ENCODE measurements at places on chromosomes 13 and 19.
A peak's percentile ranks its signal among the peaks of the same experiment; 100 is the strongest.

DNA sequence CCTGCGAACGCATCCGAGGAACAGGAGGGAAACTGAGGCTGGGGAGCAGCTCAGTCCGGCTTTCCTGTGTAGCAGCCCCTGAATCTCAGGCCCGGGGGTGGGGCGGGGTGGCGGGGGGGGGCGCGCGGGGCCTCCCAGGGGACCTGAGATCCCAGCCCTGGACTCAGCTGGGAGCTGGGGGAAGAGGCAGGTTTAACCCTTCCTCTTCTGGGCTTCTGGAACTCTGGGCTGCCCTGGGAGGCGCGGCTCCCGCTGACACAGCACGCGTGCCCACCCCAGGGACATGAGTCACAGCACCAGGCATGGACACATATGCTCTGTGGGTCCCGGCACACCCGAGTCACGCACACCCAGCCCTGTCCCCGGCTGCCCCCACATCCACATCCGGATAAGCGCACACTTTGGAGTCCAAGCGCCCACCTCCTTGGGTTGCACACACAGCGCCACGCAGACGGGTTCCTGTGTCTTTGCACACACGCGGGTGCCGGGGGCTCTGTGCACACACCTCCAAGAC lies 3.5 kb upstream of the CIRBP start:
- DNase-seq, result peak; percentile 63

- DNase-seq, result no peak
These were observed 147.5 kb downstream of the USP12 start for GRCh38 chr13:27024074-27024461.

- DNase-seq, result no peak
These were observed 12.9 kb upstream of the CCNE1 start for GRCh38 chr19:29798774-29799497.

GRCh38 chr19:20279516-20279915 lies 112.5 kb downstream of the ZNF486 start:
- DNase-seq, result no peak

GRCh38 chr13:42660333-42660965 lies 86.5 kb downstream of the TNFSF11 start:
- no peak for DNase-seq

- DNase-seq, result no peak
These were observed 165.9 kb downstream of the NDFIP2 start for GRCh38 chr13:79646880-79647279.

GRCh38 chr13:63337921-63338320 lies 1922.3 kb upstream of the PCDH20 start:
- no peak for DNase-seq

- peak; percentile 38 for DNase-seq
These were observed 699 bp downstream of the PTOV1 start for GRCh38 chr19:49851456-49852259.

DNA sequence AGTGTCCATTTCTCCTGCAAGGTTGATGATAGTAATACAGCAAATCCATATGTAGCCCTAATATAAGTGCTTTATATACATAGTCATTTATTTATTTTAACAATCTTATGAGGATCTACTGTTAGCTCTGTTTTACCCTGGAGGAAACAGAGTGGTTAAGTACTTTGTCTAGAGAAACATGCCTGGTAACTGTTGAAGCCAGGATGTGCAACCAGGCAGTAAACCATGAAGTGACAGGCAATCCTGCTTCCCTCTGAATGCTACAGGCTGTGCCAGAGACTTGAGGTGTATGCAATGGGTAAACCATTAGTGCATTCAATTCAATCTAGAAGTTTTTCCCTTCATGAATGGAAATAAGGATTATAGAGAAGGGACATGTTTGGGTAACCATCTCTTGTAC lies 911.0 kb downstream of the PCDH17 start:
- DNase-seq, result no peak

DNA sequence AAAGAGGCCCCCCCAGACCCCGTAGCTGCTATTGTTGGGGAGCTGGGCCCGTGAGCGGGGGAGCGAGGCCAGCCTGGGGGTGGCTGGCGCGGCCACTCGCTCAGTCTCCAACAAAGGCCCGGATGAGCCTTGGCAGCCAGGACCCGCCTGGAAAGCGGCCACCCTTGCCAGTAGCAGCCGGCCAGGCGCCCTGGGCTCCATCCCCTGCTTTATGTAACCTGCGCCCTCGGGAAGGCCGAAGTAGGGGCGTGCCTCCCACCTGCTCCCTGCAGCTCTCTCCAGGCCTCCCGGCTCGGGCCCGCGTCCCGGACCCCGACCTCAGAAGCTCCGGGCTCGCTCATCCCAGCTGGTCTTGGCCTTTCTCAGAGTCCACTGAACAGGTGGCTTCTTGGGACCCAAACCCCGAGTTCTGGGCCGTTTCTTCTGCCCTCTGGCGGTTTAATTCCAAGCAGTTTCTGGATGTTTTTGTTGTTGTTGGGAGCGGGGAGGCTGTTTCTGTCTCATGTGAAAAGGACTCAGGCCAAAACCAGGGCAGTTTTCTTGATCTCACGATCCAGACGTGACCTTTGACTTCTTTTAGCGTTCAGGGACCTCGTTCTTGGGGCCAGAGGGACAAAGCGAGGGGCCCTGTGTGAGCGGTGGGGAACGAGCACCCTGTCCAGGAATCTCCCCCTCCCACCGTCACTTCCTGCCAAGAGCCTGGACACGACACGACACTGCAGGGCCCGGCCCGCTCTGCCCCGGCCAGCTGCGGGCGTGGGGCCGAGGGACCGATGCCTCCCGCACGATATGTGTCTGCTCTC lies 1.2 kb downstream of the CDC34 start:
- DNase-seq, result peak; percentile 89

DNA sequence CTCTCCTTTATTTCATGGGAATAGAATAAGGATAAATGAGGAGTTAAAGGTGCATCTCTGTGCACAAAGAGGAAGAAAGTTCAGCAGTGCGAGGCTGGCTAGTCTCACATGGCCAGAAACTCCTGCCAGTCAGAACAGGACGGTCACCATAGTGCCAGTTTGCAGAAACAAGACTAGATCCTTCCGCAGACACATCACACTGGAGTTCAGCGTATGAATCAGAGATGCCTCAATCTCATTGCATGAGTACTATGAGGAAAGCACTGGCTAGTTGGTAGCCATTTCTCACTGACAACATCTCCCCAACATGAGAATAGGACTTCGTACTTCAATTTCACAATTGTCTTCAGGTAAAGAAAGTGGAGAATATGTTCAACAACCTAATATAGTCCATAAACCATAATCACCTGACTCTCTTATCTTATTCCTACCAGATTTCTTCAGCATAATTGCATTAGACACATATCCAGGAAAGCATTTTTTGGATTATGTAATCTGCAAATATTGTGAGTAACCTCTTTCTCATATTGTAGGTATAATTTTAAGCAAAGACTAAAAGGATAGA lies 34.9 kb downstream of the RXFP2 start:
- no peak for DNase-seq

- no peak for DNase-seq
These were observed 569 bp downstream of the DCT start for GRCh38 chr13:94478913-94479312.

- DNase-seq, result no peak
These were observed 35.4 kb downstream of the DOCK9 start for GRCh38 chr13:98942485-98942884.

DNA sequence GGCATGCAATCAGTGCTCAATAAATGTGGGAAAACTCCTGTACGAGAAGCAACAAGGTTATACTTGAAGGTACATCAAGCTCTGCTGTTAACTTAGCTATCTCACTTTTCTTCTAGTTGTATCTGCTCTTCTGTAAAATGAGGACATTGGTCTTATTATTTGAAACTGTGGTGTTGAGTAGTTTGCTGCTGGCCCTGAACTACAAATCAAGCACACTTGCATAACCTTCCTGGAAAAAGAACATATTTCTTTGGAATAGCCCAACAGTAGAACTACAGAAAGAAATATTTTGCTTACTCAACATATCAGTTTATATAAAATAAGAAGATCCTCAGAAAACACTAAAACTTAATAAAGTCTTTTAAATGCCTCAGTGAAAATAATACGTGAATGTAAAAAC lies 203.0 kb downstream of the KCTD12 start:
- no peak for DNase-seq

GRCh38 chr19:2114218-2114617 lies 17.5 kb downstream of the IZUMO4 start:
- no peak for DNase-seq

DNA sequence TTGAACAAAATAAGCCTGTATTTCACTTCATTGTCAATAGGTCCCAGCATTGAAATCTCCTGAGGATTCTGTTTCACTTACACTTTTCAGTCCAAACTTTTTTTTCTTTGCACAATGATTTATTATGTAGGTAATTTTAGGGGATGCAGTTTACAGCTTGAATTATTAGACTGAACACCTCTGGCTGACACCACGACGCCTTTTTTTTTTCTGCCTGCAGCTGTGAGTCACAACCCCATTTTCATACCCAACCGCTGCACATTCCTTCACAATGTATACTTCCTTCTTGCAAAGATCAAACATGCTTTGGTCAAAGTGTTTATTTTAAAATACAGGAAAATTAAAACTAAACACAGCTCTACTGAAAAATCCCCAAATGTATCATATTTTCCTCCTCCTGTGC lies 11.4 kb downstream of the ZIC2 start:
- no peak for DNase-seq

DNA sequence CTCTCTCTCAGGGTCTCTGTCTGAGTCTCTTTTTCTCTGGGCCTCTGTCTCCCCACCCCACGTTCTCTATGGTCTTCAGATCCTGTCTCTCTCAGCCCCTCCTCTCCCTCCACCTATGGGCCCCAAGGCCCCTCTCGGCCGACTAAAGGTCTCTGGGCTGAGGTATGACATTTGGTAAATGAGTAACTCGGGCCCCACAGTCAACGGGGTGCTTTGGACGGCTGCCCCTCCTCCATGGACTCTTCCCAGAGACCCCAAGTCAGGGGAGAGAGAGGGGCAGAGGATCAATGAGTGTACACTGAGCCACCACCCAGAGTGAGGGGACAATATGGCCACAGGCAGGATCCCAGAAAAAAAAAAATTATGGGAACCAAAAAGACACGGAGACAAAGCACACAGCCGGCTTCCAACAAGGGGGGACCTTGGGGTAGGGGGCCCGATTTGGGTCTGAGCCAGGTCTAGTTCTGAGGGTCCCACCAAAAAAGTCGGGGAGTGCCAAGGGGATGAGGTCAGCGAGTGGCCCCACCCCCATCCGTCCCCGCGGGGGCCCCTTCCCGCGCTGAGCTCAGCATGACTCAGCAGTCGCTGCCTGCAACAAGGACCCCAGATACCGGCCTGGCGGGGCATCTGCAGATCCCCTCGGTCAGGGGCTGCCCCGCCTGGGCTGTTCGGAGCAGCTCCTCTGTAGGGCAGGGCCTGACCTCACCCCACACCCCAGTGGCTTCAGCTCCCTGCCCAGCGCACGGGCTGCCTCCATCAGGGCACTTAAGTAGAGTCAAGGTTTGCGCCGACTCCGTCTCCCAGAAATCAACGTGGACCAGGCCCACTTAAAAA lies 1.5 kb upstream of the FTL start:
- DNase-seq, result peak; percentile 88

DNA sequence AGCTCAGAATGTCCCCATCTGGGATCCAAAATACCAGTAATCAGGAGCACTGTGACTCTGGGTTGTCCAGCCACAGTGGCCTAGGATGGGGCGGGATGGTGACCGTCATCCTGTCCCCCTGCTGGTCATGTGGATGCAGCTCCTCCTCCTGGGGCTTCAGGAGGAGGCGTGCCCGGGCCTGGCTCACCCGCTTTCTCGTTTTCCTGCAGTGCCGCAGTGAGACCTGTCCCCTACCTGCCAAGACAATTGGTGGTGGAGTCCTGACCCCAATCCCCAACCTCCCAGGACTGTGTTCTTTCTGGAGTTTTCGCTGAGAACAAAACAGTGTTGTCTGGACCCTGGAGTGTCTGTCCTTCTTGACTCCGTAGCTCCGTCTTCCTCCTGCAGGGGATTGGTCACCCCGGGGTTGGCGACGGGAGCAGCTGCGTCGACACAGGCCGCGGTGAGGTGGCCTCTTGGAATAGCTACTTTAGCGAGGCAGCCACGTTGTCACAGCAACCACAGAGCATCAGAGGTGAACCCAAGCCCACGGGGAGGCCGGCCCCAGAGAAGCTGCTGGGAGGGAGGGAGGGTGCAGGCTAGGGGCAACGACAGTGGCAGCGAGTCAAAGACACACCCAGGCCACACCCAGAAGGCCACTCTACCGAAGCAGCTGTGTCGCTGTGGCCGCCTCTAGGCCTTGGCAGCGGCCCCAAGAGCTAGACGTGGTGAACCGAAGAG lies 10.2 kb upstream of the EMC10 start:
- DNase-seq, result peak; percentile 54

GRCh38 chr13:71829547-71829946 lies 37.5 kb downstream of the DACH1 start:
- no peak for DNase-seq

- no peak for DNase-seq
These were observed 6.4 kb downstream of the GNA15 start for GRCh38 chr19:3142292-3142670.

GRCh38 chr19:30862876-30863275 lies 486.4 kb downstream of the TSHZ3 start:
- DNase-seq, result no peak

DNA sequence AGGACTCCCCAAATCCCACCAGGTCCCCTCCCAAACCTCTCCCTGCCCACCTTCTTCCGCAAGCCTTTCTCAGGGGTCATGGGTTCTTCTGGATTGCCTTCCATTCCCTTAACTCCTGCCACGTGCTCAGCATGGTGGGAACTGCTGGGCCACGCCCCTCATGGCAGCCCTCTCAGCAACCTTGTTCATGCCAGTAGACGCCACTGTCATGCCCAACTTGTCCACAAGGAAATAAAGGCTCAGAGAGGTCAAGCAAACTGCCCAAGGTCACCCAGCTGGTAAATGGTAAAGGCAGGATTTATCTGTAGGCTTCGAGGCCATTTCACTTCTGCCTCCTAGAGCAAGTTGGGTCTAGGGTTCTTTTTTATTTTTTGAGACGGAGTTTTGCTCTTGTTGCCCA lies 10.9 kb downstream of the PRAM1 start:
- DNase-seq, result no peak

- no peak for DNase-seq
These were observed 880.6 kb upstream of the GPC6 start for GRCh38 chr13:92346046-92346445.

DNA sequence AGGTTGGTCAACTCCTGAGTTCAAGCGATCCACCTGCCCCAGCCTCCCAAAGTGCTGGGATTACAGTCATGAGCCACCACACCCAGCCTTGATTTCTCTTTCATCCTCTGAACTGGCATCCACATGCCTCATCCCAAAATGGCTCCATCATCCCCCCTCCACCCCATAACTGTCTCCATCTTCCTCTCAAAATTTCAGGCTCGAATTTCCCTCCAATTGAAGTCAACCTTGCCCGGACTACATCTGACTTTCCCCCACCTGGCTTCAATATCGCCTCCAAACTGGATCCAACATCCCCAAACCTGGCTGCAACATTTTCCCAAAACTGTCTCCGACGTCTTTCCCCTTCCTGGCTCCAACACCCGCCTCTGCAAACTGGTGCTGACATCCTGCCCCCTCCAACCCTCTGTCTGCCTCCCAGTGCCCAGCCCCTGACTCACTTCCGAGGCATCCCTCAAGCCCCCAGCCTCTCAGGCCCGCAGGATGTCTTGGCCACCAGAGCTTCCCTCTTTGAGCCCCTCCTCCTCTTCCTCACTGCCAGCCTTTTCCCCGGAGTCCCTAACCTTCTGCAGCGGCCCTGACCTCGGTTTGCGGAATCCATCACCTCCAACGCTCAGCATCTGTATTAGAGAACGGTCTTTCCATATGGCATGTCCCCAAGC lies 943 bp downstream of the EXOC3L2 start:
- no peak for DNase-seq

Data from hematopoietic multipotent progenitor cell treated with erythropoietin and hydrocortisone succinate and interleukin-3 and kit ligand, for 17 days (in vitro differentiated cells).